ENCODE measurements at places on chromosomes 6 and 20.

- no peak for DNase-seq
Measured at GRCh38 chr6:24107294-24107693, 18.7 kb upstream of the NRSN1 start.

GRCh38 chr6:143733510-143733909 is 55.7 kb downstream of the PHACTR2 start:
- DNase-seq = no peak

- no peak for DNase-seq
Measured at GRCh38 chr20:55567826-55568225, 437.5 kb downstream of the CBLN4 start.

DNA sequence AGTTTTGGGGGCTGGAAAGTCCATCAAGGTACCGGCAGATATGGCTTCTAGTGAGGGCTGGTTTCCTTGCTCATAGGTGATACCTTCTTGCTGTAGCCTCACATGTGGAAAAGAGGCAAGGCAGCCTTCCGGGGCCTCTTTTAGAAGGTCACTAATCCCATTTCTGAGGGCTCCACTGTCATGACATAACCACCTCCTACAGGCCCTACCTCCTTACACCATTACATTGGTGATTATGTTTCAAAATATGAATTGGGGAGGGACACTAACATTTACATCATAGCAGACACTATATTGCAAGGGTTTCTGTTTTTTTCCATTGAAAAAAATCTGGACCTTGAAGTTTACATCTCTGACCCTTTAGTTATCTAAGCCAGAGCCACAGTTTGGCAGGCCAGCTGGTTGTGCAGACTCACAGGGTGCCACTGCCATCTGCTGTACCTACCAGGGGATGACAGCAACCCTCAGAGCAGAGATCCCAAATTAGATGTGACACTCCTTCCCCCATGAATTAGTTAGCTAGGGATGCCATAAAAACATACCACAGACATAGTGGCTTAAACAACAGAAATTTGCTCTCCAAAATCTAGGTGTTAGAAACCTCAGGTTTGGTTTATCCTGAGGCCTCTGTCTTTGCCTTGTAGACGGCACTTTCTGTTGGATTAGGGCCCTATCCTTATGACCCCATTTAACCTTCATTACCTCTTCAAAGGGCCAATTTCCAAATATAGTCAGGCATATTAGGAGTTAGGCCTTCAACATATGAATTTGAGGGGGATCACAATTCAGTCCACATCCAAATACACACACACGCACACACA is 166.4 kb upstream of the RNF217 start:
- DNase-seq = no peak

DNA sequence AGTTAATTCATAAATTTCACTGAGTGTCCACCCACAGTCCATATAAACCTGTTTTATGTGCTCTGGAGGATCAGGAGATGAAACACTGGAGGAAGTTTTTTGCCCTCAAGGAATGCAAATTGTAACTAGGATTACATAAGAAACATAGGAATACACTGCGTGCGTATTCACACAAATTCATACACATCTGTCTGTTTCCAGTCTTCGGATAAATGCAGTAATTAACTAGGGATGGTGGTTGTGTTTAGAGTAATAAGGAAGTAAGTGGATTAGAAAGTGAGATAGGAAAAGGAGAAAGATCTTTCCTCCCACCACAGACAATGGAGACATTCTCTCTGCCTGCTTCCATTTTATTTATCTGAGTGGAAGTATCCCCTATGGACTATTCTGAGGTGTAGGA is 35.7 kb upstream of the POPDC3 start:
- DNase-seq = no peak

DNA sequence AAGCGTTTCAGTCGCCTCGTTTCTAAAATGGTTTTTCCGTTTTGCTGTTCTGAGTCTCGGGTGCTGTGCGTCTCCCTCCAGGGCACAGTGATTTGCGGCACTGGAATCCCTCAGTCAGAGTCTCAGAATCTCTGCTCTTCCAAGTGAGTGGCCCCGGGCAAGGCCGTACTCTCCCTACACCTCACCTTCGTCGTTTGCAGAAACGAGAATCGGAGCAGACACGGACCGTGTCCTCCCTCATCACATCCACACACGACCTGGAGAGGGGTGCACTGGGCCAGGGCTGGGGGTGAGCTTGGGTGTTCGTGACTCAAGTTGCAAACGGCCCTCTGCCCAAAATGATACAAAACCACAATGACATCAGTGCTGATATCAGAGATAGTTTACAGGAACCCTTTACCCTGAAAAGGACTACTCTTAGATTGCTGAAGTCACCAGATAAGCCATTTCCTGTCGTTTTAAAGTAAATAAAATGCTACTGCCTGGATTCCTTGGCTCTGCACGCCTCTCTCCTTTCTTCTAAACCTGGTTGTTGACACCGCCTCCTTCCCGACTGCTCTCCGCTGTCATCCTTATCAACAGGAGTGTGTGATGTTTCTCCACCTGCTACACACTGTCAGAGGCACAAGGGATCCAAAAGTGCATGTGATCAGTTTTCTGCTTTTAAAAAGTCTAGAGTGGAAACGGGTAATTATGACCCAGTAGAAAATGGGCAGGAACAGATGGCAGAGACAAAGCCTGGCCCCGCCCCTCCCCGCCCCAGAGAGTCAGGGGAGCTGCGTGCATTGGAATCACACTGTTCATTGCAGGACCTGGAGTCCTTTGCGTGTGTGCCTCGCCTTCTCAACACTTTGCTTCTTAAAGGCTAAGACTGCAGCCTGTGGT is 38.4 kb downstream of the KIF25 start:
- DNase-seq = no peak

DNA sequence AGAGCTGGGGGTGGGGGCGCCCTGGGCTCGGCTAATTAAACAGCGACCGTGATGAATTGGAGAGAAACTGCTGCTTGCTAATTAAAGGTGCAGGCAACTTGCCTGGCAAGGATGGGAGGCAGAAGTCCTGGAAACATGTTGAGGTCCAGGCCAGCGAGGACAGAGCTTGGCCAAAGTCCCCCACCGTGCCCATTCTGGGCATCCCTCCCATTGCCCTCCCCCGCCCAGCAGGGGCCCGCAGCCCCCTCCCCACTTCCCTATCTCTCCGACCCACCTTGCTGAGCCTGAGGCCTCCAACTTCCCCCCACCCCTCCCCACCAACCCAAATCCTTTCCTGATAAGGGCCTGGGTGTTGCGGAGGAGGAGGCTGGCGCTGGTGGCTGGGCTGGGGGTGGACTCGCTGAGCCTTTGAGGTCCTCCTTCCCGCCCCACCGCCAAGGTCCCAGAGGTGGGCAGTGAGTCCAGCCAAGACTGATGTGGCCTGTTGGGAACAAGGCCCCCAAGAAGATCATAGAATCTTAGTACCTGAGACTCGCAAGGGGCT is 23.3 kb downstream of the C20orf203 start:
- no peak for DNase-seq

DNA sequence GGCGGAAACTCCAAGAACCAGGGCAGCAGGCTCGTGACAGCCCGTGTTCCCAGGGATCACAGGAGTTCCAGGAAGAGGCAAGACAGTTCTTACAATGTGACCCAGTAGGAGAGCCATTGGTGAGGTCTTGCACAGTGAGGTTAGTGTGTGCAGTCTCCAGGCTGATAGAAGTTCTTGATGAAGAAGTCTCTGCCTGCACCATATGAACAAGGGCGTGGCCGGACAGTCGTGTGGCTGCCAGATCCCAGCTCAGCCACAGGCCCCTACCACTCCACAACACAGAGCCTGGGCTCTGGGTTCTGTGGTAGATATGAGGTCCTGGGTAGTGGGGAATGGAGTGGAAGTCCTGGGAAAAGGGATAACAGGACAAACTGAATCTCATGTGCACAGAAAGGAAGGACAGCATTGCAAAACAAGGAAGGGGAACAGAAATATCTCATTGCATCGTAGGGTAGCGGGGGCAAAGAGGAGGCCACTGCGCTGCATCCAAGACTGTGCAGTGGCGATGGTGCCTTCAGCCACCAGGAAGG is 65.2 kb downstream of the STX11 start:
- no peak for DNase-seq

GRCh38 chr20:1941226-1941625 is 46.0 kb downstream of the SIRPA start:
- no peak for DNase-seq

- no peak for DNase-seq
Measured at GRCh38 chr6:1502041-1502440, 107.7 kb upstream of the FOXC1 start.

DNA sequence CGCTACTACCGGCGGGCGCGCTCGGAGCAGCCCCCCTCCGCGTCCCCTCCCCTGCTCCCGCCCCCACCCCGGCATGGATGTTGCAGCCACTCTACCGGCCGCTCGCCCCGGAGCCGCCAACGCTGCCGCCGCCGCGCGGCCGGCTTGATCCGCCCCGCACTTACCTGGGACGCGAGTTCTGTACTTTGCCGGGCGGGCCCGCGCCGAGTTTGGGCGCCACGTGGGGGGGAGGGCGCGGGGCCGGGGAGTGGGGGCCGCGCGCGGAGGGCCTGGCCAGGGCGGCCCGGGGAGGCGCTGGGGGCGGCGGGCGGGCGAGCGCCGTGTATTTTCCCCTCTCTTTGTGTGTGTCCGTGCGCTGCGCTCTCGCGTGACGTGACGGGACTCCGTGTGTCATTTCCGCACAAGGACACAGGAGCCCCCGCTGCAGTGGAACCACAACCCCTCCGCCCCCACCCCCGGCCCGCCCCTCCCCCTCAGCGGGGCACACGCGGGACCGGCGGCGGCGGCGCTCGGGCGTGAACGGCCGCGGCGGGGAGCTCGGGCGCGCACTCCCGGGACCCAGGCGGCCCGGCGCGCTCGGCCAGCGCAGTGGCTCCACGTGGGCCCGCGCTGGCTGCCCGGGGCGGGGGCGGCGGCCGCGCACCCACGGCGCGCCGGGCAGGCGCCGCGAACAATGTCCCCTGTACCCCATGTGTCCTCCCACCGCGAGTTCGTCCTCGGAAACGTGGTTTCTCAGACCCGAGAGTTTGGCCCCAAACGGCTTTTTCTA is at the start of gene BEND3:
Gene BEND3 (minus strand): TSS at position 590 of the 769 bp plus-strand sequence. CDS start 16,230 bp downstream, outside the sequence.
- peak; percentile 43 for DNase-seq

DNA sequence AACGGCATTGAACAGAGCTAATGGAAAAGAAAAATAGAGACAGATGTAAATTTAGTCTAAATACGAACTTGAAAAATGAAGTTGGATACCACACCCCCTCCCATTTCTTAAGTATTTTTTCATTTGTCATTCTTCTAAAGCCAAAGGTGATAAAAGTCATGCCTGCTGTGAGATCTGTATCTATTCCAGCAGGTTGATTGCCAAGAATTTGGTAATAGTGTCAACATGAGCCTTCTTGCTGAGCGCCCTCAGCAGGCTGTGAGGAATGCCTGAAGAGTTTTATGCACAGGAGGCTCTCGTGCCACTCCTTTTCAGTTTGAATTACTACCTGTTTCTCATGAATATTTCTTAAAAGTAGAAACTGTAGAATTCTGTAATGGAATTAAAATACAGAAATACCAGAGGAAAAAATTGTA is 165.4 kb downstream of the QKI start:
- DNase-seq = no peak

DNA sequence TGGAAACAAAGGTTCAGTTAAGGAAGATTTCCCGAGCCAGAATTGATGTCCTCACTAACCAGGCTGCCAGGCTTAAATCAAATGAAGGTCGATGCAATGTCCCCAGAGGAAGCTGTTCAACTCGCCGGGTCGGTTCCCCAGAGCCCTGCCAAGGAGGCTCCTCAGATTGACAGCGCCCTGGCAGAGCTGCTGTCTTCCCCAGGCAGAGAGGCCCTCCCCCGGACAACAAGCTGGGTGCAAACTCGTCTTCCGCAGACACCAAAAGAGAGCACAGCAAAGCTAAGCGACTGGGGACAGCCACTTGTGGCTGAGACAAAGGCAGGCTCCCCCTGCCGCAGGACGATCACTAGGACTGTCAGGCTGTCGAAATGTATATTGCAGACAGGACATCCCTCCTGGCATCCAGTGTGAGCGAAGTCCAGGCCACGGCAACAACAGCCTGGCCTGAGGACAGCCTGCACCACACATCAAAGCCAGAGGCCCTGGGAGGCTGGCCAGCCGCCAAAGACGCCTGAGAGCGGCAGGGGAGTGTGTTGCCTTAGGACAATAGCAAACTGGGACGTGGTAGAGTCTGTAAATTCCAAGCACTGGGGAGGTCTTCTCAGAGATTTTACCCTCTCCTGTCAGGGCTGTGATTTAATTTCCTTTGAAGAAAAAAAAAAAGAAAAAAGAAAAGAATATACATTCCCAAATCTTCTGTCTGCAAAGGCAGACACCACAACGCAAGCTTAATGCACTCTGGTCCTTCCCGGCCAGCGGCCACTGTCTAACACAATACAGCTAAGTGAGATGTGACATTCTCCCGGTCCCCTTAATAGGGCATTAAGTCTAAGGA is 99.1 kb downstream of the HIVEP2 start:
- peak; percentile 30 for DNase-seq

DNA sequence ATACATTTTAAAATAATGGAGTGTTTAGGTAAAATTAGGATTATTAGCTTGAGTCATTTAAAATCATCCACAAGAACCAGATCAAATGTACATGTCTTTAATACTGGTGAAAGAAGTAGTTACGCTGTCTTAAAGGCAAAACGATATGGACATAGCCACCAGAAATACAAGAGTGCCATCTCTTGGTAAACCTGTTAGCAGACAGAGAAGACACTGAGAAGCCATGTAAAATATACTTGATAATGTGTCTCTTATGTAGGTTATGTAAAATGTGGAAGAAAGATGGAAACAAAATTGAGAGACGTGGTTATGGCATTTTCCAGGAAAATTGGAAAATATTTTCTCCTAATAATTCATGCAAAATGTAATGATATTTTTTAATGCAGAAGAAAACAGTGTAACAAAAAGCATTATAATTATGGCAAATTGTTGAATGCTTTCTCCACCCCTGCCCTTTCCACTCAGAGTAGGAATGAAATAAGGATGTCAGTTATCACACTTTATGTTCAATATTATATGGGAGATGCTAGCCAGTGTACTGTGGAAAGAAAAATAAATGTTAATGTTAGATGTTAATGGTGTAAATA is 12.2 kb upstream of the SLC17A2 start:
- DNase-seq = no peak

DNA sequence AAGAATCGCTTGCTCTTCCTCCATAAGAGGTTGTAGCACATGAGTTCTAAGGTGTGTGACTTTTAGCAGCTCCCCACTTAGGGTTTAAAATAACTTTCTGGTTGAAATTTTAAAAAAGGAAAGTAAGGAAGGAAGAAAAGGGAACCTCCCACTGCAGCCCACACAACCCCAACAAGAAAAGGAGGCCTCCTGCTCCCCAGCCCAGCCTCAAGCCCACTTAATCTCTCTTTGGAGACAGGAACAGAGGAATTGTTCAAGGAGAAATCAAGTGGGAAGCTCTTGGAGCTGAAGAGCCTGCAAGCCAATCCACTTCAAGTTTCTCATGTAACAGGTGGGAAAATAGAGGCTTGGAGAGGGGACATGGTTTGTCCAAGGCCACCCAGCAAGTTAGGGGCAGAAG is 39.1 kb upstream of the PREX1 start:
- no peak for DNase-seq
